Testis (tissue), 5 donors: ENCODE measurements at places on chromosomes 1 and 21.

DNA sequence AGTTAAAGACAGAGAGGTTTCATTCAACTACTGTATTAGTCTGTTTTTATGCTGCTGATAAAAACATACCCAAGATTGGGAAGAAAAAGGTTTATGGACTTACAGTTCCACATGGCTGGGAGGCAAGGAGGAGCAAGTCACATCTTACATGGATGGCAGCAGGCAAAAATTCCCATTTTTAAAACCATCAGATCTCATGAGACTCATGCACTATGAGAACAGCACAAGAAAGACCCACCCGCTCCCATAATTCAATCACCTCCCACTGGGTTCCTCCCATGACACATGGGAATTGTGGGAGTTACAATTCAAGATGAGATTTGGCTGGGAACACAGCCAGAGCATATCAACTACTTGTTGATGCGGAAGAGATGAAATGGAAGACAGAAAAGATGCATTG is 9.2 kb downstream of the GPR161 start:
- no peak for DNase-seq

DNA sequence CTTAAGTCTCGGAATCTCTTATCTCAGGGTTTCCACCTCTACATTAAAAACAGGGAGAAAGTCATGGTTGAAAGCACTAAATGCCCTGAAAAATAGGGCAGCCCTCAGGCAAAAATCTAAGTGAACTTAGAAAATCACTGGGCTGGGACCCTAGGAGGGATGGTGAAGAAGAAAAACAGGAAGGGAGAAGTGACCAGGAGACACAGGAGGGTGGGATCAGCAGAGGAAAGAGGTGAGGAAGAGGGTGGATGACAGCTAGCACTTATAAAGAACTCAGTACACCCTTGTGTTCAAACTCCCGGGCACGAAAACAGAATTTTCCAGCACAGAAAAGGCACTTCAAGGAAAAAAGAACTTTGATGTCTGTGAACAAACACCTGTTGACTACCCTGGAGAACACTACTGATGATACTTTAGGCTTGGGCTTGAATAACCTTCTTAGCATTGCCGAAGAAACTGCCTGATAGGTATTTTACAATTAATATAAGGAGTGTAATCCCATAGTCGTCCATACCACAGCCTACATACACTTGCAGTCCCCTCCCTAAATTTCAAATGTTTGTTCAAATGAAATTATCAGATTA is 2.0 kb downstream of the CHML start:
- no peak for DNase-seq

DNA sequence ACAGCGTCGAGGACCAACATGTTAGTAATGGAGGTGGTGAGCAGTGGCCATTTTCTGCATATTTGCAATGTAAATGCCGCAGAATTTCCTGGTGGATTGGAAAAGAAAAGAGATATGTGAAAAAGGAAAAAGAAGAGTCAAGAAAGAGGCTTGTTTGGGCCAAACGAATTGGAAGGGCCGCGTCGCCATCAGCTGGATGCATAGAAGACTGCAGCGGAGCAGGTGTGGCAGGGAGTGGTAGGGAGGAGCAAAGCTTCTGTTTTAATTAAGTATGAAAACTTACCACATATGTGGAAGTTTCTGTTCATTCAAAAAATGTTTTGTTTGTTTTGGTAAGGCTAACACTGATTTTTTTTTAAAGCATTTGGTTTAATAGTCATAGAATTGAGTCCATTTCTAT is 690.7 kb downstream of the NCAM2 start:
- DNase-seq, result peak; percentile 44

- DNase-seq, result no peak
Observed at GRCh38 chr1:230005040-230005439, 62.0 kb upstream of the GALNT2 start.

DNA sequence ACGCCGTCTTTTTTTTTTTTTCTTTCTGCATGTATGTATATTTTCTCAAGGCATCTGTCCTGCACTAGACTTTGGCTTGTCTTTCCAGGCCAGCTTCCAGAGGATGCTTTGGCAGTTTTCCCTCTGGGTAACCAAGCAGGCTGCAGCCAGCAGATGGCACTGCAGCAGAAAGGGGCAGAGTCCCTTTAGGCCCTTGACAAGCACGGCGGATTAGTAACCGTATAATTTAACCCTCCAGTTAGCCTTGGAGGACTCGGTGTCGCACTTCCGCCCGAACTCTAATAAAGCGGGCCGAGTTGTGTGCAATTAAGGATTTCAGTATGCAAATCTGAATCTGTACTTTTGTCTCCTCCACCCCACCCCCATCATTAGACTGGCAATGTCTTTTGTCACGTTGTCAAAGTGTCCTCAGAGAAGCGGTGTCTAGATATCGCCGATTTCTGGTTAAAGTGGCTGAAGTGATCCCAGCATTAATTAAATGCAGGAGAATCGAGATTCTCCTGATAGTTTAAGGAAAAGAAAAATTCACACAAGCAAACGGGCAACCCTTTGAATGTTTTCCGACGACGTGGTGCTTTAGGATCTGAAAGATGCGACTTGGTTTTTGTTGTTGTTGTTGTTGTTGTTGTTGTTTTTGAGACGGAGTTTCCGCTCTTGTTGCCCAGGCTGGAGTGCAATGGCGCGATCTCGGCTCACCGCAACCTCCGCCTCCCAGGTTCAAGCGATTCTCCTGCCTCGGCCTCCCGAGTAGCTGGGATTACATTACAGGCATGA is 1.1 kb upstream of the TMEM167B start:
- DNase-seq, result peak; percentile 74
